ENCODE measurements at places on chromosomes 16 and 17.
A peak's percentile ranks its signal among the peaks of the same experiment; 100 is the strongest.

- no peak for DNase-seq
Observed at GRCh38 chr16:3992297-3993051, 112.0 kb upstream of the CREBBP start.

DNA sequence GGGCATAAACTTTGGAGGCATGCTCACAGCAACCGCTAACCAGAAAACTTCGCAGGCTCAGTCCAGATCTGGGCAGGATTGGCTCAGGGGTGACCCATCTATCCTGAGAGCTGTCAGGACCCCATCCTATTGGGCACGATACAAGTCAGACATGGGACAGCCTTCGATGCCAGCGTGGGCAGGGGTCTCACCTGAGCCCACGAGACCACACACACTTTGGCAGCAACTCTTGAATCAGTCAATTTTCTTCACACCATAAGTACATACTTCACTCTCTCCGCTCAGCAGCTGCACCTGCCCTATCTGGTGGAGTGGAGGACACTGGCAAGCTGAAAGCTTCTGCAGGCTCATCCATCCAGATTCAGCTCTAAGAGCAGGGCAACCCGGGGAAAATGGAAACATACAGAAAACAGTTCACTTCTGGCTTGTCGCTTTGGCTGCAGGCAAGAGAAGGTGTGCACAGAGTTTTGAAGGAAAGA is 48.3 kb downstream of the ZFHX3 start:
- no peak for DNase-seq

GRCh38 chr16:10738231-10739077 is 5.2 kb upstream of the NUBP1 start:
- DNase-seq: peak; percentile 58

GRCh38 chr16:11650641-11651591 is 17.3 kb upstream of the SNN start:
- no peak for DNase-seq

DNA sequence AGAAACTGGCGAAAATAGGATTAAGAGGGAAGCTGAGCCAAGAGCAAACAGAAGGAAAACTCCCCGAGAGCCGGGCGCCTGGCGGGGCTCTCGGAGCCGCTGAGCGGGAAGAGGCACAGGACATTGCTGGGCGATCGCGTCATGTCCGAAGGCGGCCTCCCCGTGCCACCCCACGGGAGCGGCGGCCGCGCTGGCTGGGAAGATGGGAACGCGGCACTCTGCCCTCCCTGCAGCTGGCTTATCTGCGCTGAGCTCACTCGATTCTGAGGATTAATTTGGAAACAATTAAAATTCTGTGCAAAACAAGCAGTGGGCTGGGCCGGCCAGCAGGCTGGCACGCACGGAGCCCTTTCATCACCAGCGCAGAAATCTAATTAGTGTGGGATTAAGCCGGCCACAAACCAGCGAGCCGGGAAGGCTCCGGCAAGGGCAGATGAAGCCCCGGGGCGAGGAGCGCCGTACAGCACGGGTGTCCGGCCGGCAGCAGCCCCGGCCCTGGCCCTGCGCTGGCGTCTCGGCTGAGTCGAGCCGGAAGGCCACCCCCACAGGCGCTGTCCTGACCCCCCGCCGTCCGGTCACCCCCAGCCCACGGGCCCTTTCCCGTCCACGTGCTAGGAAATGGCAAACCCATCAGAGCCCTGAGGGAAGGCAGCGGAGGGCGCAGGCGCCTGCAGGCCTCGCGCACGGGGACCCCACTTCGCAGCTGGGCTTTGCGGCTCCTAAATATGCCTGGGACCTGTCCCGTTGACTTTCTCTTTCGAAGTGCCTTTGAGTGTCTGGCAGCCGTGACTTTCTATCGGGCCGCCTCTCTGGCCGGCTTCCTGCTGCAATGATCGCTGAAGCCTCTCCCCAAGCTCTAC is 37.9 kb downstream of the SOX8 start:
- no peak for DNase-seq

- no peak for DNase-seq
Observed at GRCh38 chr17:20063665-20064648, 54.8 kb downstream of the SPECC1 start.

DNA sequence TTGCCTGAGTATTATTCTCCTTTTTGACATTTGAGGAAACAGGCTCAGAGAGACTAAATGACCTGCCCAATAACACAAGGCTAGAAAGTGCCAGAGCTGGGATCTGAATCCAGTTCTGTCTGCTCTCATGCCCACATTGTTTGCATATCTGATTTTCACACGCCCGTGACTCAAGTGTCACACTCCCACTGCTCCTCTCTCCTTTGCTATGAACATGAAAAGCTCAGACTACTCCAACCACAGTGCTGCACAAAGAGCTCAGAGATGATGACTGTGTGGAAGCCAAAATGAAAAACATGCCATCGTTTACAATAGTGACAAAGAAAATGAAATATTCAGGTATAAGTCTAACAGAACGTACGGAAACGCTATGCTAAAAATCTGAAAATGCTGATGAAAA is 107.9 kb downstream of the SMG6 start:
- no peak for DNase-seq

DNA sequence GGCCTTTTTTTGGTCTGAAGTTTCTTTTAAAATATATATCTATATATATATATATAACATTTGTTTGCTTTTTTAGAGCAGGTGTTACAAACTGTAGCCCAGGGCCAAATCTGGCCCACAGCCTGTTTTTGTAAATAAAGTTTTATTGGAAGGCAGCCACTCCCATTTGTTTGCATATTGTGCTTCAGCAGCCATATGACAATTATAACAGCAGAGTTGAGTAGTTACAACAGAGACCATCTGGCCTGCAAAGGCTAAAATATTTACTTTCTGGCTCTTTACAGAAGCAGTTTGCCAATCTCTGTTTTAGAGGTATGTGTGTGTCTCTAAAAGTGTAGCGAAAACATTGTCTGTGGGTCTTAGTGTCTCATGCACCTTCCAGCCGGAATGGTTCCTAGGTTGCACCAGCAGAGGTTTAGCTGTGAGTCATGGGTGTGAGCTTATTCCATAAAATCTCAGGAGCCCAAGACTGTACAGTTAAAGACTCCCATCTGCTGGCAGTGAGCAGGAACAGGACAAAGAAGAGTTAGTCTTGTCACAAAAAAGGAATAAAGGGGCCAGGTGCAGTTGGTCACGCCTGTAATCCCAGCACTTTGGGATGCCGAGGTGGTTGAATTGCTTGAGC is 23.8 kb downstream of the LCMT1 start:
- no peak for DNase-seq

DNA sequence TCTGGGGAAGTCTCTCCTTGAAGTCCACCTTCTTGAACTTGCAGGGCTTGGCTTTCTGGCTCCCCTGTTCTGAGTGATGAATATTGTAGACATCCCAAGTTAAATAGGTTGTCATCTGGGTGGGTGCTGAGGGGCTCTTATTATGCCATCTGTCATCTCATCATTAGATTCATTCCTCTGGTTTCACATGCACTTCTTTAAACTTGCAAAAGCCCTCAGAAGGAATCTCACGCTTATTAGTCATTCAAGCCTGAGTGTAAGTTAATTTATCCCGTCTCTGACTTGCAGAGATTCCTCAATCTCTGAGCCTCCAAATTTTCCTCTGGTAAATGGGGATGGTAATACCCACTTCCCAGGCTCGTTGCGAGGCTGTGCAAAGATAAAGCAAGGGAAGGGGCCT is 5.7 kb downstream of the MGAT5B start:
- no peak for DNase-seq

DNA sequence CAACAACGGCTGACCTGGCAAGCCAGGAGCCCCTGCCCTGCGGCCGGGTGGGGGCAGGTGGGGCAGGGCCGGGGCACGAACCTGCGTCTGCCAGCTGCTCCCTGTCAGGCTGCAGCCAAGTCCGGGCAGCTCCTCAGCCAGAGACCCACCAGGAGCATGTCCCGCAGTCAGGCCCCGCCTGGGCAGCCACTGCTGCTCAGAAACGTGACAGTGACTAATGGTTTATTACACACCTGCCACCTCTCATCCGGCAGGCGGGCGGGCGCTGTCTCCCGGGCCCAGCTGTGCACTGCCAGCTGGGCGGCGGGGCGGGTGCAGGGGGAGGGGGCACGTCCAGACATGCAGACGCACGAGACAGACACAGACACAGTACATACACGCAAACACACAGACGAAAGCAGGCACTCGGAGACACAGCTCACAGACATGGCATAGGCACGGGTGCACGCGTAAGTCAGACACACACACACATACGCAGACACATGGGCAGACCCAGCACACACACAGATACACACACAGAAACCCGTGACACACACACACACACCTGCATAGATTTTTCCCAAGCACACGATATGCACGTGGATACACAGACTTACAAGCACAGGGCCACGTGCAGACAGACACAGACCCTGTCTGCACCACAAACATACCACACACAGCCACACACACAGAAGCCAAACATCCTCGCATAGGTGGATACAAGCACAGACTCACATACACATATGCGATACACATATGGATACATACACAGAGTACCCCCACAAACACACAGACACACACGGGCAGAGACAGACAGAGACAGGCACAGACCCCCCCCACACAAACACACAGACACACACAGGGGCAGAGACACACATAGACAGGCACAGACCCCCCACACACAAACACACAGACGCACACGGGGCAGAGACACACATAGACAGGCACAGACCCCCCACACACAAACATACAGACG is 248.3 kb upstream of the CIBAR2 start:
- no peak for DNase-seq

- peak; percentile 72 for DNase-seq
Observed at GRCh38 chr17:31321481-31321880, at the start of gene EVI2A. Gene EVI2A, minus strand, starts transcription at chr17:31321622. Its CDS starts 2,609 bp downstream, at chr17:31319013.

DNA sequence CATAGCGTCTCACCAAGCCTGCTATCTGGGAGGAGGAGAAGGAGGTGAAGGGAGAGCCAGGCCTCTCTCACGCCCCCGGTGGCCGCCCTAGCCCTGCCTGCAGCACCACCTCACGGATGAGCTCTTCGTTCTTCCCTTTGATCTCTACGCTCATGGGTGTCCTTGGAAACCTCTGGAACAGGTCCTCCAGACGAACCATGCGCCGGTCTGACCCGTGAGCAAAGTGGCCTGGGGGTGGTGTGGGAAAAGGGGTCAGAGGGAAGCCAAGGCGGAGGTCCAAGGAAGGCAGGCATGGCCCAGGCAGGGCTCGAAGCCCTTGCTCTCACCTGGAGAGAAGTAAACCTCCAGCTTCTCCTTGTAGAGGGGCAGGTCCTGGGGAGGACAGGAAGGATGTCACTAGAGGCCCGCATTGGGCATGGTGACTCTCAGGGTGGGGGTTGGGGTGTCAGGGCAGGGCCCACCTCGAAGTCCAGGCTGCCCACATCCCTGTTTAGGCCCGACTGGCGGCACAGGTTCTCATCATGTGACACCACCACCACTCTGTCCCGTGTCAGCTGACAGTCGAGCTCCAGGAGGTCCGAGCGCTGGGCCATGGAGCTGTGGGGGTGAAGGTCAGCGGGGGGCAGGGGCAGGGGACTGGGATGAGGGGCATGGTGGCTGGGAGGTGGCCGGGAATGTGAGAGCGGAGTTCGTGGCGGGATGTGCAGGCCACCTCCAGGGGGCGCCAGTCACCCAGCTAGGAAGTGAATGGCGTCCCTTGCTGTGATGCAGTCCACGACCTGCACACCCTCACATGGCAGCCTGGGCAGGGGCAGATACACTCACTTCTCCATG is 923 bp downstream of the GDPD3 start:
- peak; percentile 48 for DNase-seq

DNA sequence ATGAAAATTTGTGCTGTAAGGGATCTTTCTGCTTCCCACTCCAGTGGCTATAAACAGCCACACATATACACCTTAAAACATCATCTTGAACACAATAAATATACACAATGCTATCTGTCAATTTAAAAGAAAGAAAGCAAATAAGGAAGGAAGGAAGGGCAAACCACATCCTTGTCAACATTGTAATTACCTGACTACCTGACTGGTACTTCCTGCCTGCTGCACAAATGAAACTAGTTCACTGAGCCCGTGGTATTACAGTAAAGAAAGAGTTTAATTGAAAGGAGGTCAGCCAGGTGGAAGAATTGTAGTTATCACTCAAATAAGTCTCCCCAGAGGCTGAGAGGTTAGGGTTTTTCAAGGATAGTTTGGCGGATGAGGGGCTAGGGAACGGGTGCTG is 344.4 kb upstream of the ASIC2 start:
- no peak for DNase-seq

Data from NK-92 treated with Interleukin-12 subunit alpha and Interleukin-12 subunit beta, amount 100 ng/mL, for 24 hours (cell line).